ENCODE measurements at places on chromosomes 2 and 18.

DNA sequence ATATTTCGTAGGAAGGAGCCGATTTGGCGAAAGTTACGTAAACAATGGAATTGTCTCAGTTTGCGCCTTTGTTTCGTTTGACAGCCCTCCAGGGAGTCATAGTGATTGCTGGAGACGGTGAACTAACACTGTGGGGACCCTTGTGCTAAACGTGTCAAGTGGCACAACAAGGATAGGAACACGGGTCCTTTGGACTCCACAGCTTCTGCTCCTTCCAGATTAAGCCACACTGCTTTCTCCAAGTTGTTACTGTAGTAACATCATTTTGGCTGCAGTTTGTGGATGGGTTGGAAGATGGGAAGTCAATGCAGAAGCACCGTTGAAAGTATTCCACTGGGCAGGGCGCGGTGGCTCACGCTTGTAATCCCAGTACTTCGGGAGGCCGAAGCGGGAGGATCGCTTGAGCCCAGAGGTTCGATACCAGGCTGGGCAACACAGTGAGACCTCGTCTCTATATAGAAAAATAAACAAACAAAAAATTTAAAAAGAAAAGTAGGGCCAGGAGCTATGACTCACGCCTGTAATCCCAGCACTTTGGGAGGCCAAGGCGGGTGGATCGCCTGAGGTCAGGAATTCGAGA, 636 bp upstream of the IMMT start:
- DNase-seq: no peak

- no peak for DNase-seq
Observed at GRCh38 chr2:217399291-217399690, 539.4 kb upstream of the TNP1 start.

- no peak for DNase-seq
Observed at GRCh38 chr2:96526101-96526591, 10.4 kb upstream of the ARID5A start.

DNA sequence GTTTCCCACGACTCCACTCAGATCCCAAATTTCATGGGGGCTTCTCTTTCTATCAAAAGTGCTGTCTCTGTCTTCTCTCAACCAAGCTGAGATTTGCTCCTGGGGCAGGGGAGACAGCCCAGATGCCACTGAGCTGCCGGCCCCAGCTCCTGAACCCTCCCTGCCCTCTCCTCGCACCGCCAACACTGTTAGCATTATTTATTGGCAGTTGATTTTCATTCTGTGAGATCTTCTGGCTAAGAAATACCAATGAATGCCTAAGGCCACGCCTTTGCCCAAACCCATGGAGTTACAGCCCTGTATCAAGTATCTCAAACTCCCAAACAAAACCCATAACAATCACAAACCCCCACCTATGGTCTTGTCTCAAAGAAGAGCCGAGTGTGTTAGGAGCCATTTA, 153.0 kb upstream of the TWIST2 start:
- DNase-seq: no peak

GRCh38 chr2:216059233-216059834, 22.3 kb downstream of the PECR start:
- DNase-seq: peak; percentile 32

DNA sequence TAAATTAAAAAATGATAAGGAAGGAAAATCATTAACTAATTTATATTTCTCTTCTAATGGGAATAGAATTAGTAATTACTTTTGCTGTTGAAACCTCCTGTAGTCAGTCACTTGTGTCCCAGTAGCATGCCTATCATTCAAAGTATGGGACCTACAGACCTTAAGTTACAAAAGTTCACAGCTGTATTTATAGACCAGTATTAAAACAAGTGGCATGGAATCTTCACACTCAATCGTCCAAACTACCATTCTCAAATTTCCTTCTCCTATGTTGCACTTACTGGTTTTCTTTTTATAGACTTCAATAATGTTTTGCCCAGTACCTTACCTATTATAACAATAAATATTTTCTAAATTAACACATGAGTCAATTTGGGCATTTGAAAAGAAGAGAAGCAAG, 639.9 kb downstream of the ERBB4 start:
- DNase-seq: no peak

GRCh38 chr2:44498551-44498950, 136.8 kb downstream of the CAMKMT start:
- DNase-seq: no peak

DNA sequence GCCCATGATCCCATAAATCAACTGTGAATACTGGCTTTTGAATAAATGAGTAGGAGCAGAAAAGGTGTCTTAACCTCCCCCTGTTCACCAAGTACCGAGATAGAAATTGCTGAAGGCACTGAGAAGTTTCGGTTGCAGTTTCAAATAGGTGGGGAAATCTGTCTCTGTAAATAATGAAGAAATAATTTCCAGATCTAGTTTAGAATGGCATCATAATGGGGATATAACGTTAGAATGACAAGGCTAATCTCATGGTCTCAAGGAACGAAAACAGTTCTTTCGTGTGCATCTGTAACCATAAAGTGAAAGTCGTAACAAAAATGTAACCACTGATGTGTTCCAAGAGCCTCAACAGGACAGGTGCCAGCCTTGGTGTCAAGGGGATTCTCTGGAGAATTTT, 49.9 kb upstream of the TMEM18 start:
- DNase-seq: no peak

- no peak for DNase-seq
Observed at GRCh38 chr18:10194592-10194991, 259.8 kb upstream of the APCDD1 start.

GRCh38 chr2:24334245-24334633, 26.1 kb downstream of the ITSN2 start:
- no peak for DNase-seq

DNA sequence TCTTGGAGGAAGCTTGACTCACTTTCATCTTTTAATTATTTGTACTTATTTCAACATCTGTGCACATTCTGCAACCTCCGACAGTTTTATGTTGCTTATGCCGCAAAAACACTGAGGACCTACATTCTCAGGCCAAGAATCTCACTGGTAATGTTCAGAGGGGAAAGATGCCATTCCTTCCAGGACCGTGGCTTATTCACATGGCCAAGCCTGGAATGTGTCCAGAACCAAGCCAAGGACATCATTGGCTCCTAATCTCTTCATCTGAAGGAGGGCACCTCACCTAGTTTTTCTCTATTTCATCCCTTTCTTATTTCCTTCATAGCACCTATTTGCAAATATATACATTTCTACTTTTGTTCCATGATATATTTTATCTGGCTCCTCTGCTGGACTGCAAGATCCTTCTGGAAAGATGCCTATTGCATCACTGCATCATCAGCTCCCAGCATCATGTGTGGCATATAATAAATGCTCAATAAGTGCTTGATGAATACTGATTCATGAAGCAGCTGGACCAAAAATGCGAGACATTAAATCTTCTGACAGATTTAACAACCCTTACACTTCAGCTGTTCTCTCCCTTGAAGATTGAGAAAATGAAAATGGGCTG, 377.1 kb downstream of the TNS1 start:
- no peak for DNase-seq

DNA sequence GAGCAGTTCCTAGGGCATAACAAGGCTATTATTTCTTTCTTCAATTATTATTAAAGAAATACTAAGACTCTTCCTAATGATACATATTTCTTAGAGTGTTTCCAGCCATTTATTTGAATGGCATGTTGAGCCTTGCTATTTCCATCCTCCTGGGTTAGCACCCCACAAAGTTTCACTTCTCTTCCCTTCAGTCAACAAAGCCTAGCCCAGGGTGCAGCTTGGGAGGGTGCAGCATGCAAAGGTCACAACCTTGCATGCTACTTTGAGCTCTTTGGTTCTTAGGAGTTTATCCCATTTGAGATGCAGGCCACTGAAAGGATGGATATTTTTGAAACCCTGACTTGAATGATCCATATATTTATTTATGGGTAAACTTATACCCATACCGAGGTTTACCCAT, 454.4 kb upstream of the MEIS1 start:
- DNase-seq: no peak
